ENCODE measurements at places on chromosomes 7 and 10.

DNA sequence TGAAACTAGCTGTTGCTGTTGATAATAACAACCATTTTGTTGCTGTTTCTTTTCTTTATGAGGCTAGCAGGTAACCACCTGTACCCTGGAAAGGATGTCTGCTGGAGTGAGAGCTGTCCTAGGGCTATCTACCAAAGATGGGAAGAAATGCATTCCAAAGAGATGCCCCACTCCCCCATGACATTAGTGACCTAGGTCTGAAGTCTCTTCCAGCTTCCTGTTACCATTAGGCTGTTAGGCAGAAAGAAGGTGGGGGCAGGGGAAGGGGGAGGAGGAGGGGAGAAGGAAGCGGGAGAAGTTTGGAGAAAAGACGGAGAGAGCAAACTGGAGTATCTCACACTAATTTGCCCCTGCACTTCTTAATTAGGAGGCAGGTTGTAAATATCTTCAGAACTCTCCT is 118.5 kb downstream of the ABLIM1 start:
- DNase-seq: no peak

- DNase-seq: peak; percentile 72
These were observed 1.5 kb upstream of the C10orf95 start for GRCh38 chr10:102452672-102453340.

GRCh38 chr7:117364339-117365080 is 41.7 kb upstream of the WNT2 start:
- DNase-seq: no peak

DNA sequence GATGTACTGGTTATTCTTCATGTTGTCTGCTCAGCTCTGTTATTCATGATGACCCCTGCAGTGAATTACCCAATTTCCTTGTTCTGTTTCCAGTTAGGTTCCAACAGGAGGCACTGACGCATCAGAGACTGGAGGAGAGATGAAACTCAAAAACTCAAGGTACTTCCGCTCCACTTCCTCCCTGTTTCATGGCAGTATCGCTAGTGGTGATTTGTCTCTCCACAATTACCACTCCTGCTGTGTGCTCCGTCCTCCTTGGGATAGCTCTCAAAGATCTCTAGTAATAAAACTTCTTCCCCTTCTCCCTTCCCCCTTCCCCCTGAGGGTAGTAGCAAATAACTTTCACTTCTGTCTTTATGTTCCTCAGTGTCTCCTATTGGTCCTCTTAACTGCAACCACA is 107.4 kb upstream of the ABCB5 start:
- peak; percentile 4 for DNase-seq

- no peak for DNase-seq
These were observed 132.0 kb upstream of the FZD8 start for GRCh38 chr10:35774109-35774508.

DNA sequence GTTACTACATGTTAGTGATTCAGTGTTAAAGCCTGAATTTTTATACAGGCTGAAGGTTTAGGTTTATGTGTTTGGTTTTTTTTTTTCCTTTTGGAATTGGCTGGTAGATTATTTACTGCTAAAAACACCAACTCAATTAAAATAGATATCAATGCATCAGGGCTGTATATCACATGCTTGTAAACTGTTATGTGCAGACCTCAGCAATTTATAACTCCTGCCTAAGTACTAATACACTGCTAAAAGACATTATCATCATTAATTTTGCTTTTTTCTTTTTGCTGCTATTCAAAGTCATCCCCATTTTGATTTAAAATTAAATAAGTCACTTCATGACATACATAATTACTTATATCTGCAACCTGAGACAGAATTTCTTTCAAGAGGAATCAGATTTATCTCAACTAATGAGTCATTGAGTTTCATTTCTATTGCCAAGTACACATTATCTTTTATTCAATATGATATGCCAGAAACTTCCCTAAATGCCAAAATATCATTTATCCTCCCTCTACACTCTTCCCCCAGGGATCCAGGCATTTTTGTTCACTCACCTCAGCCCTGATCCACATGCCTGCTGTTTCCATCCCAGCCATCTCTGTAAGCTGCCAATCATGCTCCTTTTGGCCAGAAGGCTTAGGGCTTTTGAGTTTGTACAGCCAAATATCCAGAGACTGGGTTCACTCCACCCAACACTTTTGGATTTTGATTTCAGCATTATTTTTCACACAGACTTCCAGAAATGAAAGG is 98.5 kb downstream of the POLR1F start:
- peak; percentile 36 for DNase-seq

GRCh38 chr10:63206997-63207811 is 74.1 kb downstream of the NRBF2 start:
- DNase-seq: peak; percentile 94

- no peak for DNase-seq
These were observed 91.6 kb upstream of the ANKRD1 start for GRCh38 chr10:91012502-91012901.

- no peak for DNase-seq
These were observed 23.7 kb upstream of the C10orf105 start for GRCh38 chr10:71743089-71743838.

GRCh38 chr10:80520661-80521470 is 16.8 kb upstream of the SH2D4B start:
- DNase-seq: no peak

DNA sequence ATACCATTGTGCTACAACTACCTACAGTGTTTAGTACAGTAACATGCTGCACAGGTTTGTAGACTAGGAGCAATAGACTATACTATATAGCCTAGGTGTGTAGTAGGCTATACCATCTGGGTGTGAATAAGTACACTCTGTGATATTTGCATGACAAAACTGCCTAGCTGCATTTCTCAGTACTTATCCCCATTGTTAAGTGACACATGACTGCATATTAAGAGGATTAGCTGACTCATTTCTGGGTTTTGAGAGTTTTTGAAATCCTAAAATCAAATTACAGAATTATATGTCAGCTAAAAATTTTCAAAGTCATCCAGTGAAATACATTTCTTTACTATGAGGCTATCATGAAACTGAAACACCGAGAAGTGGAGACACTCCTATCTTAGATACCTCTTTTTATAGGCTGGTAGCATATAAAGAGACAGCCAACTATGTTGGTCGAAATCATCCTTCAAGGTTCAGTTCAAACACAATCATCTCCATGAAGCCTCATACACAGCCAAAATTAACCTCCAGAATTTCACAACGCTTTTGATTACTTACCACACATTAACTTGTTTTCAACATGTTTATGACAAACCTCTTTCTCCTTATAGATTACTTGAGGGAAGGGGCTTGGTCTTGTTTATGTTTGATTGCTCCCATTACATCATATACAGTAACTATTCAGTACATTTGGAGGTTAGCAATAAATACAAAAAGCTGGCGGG is 89.8 kb upstream of the ANK3 start:
- DNase-seq: peak; percentile 31

GRCh38 chr7:90692396-90692795 is 96.3 kb downstream of the CDK14 start:
- peak; percentile 72 for DNase-seq

- DNase-seq: no peak
These were observed 12.4 kb downstream of the MAT1A start for GRCh38 chr10:80277016-80277415.

DNA sequence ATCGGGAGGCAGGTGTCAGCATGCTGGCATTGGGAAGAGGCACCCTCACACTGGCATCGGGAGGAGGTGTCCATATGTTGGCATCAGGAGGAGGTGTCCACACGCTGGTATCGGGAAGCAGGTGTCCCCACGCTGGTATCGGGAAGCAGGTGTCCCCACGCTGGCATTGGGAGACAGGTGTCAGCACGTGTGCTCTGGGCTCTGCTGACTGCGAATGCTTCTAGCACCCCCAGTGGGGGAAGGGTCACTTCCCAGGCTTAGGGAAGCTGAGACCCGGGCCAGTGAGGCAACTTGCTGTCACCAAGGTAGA is 92.5 kb upstream of the IKZF1 start:
- DNase-seq: no peak

GRCh38 chr7:150756858-150757257 is 19.6 kb downstream of the GIMAP5 start:
- no peak for DNase-seq

- DNase-seq: no peak
These were observed 655.4 kb upstream of the MKI67 start for GRCh38 chr10:128781637-128782036.

DNA sequence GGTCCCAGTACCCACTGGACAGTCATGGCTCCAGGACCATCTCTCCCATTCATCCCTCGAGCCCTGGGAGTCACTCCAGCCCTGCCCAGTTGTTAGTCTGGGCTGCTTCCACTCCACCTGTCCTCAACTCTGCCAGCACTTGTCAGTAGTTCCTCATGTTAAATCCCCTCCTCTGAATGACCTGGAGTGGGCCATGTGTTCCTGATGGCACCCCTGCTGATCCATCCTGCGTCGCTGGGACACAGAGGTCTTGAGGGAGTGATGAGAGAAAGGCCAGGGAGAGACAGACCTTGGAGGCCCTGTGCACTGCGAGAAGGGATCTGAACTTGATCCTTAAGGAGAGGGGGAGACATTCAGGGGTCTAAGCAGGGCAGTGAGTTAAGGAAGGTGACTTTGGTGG is 174.9 kb downstream of the GRID1 start:
- DNase-seq: no peak

DNA sequence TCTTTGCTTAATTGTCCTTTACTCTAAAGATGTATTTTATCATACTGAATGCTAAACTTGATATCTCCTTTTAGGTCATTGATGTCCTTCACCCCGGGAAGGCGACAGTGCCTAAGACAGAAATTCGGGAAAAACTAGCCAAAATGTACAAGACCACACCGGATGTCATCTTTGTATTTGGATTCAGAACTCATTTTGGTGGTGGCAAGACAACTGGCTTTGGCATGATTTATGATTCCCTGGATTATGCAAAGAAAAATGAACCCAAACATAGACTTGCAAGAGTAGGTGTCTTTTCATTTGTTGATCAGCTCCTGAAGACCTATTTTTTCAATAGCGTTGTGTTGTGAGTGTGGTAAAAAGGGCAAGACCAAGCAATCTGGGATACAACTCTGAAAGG is 1.8 kb downstream of the RPS24 start:
- DNase-seq: no peak

- DNase-seq: peak; percentile 43
These were observed 55.0 kb upstream of the VWDE start for GRCh38 chr7:12458520-12459131.

DNA sequence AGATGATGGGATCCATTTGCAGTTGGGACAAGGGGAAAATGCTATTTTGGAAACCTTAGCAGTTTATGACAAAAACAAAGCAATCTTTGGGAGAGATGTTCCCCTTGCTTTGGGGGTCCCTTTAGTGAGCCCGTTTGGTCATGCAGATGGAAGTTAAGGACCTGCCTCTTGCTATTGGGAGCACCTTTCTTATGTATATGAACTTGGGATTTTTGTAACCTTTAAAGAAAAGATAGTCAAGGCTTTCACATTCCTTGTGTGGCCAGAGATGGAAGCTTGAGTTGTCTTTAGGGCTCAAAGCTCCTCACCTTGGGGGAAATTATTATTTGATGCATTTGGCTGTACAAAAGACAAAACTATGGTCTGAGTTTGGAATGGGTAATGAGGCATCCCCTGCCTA is 179.0 kb upstream of the PLPP4 start:
- no peak for DNase-seq

DNA sequence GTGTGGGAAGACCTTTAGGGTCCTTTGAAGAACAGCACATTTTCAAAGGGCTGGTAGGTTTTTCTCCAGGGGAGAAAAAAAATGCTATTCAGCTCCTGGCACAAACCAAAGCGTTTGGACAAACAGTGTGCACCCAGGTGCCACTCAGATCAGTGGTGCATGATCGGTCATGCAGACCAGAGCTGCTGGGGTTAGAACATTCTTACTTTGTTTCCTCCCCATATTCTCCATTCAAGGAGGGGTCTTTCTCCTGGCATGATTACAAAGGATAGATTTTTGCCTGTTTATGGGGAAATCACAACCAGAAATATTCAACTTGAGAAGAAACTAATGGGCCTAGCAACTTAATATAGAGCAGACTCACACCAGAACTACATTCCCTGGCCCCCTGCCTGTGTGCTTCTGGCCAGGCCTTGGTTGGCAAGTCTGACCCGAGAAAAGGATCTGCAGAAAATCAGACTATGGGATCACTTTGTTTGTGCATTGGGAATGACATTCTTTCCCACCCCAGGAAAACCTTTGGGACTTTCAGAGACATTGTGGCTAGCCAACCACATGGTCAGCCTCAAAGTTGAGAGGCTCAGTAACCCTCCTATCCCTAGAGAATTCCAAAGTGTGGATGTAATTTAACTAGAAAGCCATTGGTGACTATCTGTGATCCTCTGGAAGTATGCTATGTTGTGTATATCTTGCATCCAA is 82.3 kb upstream of the FGL2 start:
- no peak for DNase-seq
